Activated gamma-delta T cell treated with Interleukin-2 at 50 U/mL for 16 hours (primary cell): ENCODE measurements at places on chromosomes 4 and X.

GRCh38 chrX:103399744-103400143 is 23.4 kb downstream of the BEX3 start:
- DNase-seq, result no peak

- DNase-seq, result no peak
Measured at GRCh38 chr4:154720618-154721267, 23.1 kb upstream of the LRAT start.

DNA sequence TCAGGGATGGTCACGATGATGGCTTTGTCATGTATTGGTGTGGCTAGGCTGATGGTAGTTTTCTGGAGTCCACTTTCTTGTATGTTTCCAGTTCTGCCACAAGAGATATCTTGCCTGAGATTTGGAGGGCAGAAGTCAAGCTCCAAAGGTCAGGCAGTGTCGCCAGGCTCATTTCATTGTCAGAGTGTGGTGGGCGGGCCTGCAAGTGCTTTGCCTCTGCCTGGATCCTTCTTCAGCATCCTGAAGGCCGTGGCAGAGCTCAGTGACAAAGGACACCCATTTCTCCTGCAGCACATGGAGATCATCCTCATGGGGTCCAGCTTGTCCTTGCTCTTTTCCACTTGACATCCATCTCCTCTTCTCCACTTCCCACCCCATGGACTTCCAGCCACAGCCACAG is 139.7 kb downstream of the SMIM20 start:
- DNase-seq, result no peak

DNA sequence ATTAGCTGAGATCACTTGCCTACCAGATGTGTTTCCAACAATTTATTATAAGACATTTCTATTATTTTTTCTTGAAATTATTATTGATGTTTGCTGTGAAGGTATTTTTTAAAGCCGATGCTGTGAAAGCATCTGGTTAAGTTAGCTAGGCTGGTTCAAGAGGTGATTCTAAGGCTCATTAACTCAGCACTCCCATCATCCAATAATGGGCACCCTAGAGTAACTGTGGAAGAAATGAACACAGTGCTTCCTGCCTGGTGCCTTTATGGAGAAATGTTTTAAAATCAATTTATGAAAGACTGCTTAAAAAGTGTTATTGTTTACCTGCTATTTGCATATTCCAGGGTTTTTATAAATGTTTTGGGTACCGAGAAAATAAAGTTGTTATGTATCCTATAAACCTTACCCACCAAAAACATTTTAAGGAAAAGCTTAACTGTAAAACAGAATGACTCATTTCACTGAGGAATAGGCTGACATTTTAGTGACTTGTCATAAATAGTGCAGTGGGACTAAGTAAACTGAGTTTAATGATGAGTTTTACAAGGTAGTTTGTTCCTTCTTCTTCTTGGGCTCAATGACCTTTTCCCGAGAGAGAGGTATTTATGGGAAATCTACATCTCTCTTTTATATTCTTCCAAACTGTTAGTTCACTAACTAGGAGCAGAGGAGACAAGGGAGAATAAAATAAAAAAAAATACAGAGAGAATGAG is 310.0 kb upstream of the AADAT start:
- DNase-seq, result no peak
